BJ (cell line): ENCODE measurements at places on chromosomes 3 and 15.

DNA sequence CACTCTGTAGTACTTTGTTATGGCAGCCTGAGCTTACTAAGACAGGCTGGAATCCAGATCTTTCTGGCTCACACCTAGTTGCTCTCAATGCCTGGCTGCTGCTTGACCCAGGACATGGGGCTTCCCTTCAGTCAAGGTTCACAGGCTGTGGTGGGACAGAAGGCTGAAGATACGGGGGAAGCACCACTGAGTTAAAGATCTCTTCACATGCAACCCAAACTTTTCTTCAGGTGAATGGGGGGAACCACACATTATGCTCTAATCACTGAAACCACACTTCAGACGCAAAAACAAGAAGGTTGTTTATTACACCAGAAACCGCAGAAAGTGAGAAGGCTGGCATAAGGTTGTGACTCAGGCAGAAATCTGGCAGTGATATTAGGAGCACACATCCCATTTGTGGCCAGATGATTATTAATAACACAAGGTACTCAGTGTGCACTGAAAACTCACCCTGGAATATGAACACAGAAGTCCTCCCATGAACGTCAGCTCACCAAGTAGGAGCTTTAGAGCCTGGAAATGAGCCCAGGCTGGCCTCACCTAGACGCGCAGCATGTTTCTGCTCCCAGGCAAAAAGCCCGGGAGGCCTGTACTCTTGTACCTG, 230.5 kb upstream of the CHRNA7 start:
- DNase-seq: no peak

- no peak for DNase-seq
These were observed at the start of gene EPB42 for GRCh38 chr15:43220991-43221403. EPB42 (minus strand) TSS chr15:43221018; CDS start chr15:43220825, 193 bp downstream.

DNA sequence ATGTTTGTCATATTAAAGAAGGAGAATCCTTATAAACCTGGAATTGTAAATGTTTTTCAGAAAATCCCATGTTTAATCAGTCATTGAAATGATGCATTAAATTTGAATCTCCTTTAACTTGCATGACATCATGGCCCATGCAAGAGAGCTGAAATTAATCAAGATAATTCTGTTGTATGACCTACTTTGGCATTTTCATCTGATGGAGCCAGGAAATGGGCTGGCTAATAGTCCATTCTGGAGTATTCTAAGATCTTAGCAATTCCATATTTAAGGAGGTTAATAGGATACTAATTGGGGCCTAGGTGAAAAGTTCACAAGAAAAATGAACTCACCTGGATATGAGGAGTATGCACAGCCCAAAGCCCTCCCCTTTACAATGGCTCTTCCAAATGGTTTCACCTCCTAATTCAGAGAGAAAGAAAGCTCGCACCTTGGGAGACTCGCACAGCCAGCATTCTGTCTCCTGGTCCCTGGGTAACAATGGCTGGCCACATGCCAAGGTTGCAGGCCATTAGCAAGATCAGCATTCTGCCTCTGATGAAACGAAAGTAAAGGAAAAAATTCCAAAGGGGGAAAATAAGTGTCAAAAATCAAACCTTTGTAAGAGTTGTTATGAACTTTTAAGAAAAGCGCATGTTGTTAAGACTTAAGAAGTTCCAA, 786.4 kb downstream of the MCTP2 start:
- no peak for DNase-seq

DNA sequence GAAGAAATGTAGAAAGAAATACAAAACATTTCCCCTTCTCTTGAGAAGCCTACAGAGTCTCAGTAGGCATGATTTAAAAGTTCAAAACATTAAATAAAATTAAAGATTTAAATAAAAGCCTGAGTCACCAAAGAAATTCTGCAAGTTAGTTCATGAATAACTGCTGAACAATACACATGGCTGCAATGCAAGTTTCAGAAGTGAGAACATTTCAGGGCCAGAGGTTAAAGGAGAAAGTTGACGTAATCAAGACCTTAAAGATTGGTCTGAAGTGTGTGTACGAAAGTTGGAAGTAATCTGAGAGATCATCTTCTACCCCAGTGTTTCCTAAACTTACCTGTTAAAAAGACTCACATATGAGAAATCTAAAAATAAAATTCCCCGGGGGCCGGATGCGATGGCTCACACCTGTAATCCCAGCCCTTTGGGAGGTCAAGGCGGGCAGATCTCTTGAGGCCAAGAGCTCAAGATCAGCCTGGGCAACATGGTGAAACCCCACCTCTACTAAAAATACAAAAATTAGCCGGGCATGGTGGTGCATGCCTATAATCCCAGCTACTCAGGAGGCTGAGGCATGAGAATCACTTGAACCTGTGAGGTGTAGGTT, 108.7 kb upstream of the PHLDB2 start:
- no peak for DNase-seq

- DNase-seq: no peak
These were observed 80.2 kb upstream of the C15orf39 start for GRCh38 chr15:75121491-75121890.

DNA sequence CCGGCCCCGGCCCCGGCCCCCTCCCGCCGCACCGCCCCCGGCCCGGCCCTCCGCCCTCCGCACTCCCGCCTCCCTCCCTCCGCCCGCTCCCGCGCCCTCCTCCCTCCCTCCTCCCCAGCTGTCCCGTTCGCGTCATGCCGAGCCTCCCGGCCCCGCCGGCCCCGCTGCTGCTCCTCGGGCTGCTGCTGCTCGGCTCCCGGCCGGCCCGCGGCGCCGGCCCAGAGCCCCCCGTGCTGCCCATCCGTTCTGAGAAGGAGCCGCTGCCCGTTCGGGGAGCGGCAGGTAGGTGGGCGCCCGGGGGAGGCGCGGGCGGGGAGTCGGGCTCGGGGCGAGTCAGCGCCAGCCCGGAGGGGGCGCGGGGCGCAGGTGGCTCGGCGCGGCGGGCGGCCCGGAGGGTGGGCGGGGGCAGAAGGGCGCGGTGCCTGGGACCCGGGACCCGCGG, 352 bp downstream of the CHRD start:
- DNase-seq: no peak

DNA sequence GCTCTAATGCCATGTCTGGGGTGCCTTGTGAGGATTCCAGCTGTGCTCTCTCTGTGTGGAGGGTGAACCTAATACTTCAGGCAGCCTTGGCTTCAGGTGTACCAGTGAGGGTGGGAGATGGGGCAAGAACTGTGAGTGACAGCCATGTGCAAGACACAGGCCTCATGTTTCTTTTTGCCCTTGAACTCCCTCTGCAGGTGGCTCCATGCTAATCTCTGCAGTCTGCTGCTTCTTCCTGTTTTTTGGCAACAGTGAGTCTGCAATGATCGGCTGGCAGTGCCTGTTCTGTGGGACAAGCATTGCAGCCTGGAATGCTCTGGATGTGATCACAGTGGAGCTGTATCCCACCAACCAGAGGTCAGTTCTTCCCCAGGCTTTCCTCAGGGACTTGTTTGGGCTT, 189.3 kb downstream of the SV2B start:
- no peak for DNase-seq

DNA sequence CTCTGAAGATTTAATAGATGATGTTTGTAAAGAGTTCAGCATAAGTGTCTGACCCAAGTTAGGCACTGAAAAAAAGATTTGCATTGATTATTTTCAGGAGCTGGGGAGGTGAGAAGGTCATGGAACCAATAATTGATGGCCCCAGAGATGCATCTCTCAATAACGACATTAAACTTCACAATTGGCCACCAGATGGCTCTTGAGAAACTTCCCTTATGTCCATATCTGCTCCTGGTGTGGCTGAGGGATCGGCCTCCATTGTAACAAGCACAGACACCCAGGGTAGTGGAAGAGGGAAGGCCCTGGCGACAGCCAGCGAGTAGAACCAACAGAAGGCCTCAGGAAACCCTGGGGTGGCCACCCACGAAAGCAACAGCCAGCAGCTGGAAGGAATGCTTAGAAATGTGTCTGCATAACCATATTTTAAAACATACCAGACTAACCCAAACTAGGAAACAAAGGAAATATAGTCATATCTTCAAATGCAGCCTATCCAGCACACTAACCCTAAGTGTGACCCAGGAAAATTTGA, 536.7 kb downstream of the SOX2 start:
- DNase-seq: no peak

- DNase-seq: no peak
These were observed 60.9 kb upstream of the ZNF280D start for GRCh38 chr15:56794165-56794552.

- DNase-seq: no peak
These were observed 35.9 kb downstream of the SATB1 start for GRCh38 chr3:18389108-18389733.
